ENCODE measurements at places on chromosomes 6 and 20.

- DNase-seq = no peak
These were observed 2.7 kb upstream of the SIRPG start for GRCh38 chr20:1660246-1660645.

- DNase-seq = no peak
These were observed 76.2 kb upstream of the BCLAF1 start for GRCh38 chr6:136365776-136366354.

GRCh38 chr6:5247201-5247600 lies 13.5 kb downstream of the LYRM4 start:
- no peak for DNase-seq

GRCh38 chr6:54188846-54189245 lies 77.6 kb downstream of the MLIP start:
- no peak for DNase-seq

- DNase-seq = no peak
These were observed 6.8 kb downstream of the SLC29A1 start for GRCh38 chr6:44230034-44230675.

DNA sequence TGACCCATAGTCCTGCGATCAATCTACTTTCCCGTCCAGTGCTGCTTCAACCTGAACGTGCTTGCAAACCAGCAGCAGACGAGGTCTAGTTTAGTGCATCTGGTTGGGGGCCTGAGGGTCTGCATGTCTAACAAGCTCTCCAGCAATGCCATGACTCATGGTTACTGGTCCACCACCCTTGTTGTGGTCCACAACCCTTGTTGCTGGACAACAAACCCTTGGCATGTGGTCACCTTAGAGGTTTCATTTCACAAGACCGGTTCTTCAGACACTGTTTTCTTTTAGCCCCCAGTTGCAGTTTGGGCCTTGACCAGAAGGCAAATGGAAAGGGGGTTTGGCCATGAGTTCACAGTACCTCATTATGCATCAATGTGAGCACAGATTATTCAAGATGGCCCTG lies 424.8 kb downstream of the QKI start:
- DNase-seq = no peak

DNA sequence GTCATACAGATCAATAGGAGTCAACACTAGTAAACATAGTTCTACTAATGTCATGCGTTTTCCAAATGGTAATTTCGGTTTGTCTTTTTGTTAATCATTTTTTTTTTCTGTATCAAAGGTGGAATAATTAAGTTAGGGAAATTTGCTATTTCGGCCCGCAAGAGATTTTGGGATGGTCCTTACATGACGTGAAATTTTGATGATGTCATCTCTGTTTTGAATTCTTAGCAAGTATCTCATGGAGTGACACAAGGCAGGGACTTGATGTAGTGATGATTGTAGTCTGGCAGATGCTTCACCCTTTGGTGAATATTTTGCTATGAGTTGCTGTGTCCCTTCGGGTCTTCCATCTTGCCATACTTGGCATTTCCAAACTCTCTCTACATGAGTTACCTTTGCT lies 608.0 kb downstream of the BCKDHB start:
- DNase-seq = no peak

DNA sequence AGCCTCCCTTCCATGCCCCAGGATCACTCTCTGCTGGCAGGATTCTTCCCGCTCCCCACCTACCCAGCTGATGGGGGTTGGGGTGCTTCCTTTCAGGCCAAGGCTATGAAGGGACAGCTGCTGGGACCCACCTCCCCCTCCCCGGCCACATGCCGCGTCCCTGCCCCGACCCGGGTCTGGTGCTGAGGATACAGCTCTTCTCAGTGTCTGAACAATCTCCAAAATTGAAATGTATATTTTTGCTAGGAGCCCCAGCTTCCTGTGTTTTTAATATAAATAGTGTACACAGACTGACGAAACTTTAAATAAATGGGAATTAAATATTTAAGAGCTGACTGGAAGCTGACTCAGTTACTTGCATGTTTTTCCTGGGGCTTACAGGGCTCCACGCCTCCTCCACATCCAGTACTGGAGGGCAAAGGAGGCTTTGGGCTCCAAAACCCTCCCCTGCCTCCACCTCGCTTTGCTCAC lies 24.3 kb upstream of the FANCE start:
- no peak for DNase-seq

GRCh38 chr20:62120990-62121775 lies 1.1 kb upstream of the LSM14B start:
- DNase-seq = no peak

- no peak for DNase-seq
These were observed 70.8 kb downstream of the PYGB start for GRCh38 chr20:25318471-25319240.

Measured in effector CD8-positive, alpha-beta T cell (primary cell).